ENCODE measurements at places on chromosomes 7 and 10.
A peak's percentile ranks its signal among the peaks of the same experiment; 100 is the strongest.

- DNase-seq, result no peak
Observed at GRCh38 chr10:101260764-101261481, 31.7 kb upstream of the LBX1 start.

DNA sequence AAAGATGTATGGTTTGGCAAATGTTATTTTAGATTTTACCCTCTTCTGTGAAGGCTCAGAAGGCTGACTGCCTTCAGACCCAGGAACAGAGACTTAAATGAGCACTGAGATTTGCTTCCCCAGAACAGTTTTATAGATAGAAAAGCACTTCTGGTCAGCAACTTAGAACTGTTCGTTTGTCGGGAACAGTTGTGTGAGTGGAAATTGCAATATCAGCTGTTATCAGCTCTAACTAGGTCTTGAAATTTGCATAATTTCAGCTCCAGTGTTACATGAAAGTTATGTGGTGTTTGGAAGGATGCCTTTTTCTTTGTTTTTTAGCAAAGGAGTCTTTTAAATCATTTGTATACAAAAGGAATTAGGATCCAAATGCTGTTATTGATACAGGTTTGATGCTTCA, 83.8 kb upstream of the MXI1 start:
- no peak for DNase-seq

- no peak for DNase-seq
Observed at GRCh38 chr10:49688261-49688846, 8.9 kb downstream of the C10orf53 start.

GRCh38 chr10:116587878-116588591, 2.7 kb upstream of the PNLIPRP1 start:
- DNase-seq, result no peak

DNA sequence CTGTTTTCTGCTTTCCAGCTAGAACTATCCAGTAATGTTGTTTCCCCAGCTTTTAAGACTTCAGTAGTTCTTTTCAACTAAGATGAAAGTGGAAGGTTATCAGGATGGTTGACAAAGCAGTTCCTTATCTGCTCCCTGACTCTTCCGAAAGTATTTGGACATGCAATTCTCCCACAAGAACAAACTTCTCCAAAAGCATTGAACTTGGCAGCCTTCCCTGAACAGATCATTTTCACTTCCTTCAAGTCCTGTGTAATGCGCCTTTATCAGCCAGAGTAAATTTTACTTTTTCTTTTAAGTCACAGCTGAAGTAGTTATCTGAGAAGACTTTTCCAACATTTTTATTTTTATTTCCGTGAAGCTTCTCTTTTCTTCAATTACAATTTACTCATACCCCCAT, 39.7 kb downstream of the CDC14C start:
- DNase-seq, result no peak

GRCh38 chr7:40310258-40310657, 175.5 kb downstream of the SUGCT start:
- no peak for DNase-seq

DNA sequence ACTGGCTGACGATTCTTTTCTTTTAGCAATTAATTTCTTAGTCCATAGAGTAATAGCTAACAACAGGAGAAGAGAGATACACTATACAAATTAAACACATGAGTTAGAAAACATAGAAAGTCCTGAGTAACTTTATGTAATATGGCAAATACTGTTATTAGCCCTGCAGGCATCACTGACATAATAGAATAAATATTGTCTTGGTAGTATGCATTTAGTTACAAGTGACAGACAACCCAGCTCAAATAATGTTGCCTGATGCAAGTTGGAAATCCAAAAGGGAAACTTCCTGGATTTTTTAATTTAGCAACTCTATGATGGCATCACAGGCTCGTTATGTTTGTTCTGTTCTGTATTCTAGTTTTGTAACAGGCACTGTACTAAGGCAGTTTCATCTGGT, 95.1 kb downstream of the DKK1 start:
- no peak for DNase-seq

- no peak for DNase-seq
Observed at GRCh38 chr7:131254211-131254610, 73.5 kb upstream of the MKLN1 start.

- no peak for DNase-seq
Observed at GRCh38 chr7:99094401-99094800, 49.5 kb downstream of the SMURF1 start.

- DNase-seq, result no peak
Observed at GRCh38 chr7:94298943-94299342, 95.8 kb upstream of the COL1A2 start.

DNA sequence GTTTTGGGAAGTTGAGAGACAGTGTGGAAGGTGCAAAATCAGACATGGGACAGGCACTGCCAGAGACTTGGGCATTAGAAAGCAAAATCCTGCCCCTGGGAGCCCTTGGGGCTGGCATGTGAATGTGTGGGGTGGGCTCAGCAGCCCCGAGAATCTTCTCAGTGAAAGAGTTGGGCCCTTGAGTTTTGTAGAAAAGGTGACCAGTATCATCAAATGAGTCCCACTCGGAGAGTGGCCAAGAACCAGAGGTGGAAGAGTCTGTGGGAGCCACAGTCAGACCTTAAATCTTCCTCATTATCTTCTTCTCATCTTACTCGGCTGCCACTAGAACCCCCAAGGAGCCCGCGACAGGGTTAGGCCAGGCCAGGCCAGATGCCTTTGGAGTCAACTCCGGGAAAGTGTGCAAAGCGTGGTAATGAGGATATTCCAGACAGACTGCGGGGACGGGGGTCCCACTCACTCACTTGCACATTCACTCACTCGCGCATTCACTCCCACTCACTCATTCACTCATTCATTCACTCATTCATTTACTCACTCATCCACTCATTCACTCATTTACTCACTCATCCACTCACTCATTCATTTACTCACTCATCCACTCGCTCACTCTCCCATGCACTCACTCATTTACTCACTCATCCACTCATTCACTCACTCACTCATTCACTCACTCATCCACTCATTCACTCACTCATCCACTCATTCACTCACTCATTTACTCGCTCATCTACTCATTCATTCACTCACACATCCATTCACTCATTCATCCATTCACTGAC, 74.9 kb downstream of the CARD11 start:
- DNase-seq, result no peak

GRCh38 chr10:68550747-68551411, 9.3 kb upstream of the TET1 start:
- DNase-seq, result peak; percentile 59

DNA sequence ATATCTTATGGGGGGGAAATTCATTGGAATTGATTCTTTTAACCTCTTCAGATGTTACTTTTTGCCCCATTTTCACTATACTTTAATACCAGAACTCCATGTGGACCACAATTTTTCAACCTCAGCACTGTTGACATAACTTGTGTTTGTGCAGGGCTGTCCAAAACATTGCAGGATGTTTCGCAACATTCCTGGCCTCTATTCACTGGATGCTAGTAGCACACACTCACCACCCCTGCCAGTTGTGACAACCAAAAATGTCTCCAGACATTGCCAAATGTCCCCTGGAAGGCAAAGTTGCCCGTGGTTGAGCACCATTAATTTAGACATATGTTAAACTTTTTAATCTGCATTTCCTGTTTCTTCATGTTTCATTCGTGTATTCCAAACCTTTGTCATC, 234.7 kb downstream of the GFRA1 start:
- no peak for DNase-seq

DNA sequence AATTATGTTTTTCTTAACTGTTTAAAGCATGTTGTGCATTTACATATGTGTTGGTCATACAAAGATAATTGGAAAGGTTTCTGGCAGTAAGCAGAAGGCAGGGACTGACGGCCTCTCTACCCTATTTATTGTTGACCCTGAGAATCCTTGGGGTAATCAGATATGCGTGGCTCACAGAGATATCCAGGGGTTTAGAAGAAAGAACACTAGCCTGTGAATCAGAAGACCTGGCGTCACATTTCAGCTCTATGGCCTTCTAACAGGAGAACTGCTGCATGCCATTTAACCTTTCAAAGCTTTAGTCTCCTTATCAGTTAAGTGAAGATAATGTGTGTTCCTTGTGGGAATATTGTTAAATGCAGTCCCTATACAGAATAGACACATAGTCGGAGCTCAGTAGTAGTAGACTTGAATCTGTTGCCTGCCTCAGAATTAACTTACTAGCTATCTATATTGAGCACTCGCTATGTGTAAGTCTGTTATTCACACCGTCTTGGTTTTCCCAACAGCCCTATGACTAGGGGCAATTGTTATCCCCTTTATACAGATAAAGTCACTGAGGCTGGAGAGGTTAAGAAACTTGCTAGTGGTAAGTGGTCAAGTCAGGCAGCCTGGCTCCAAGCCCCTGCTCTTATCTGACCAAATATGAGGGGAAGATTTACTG, 129.6 kb upstream of the ANKRD1 start:
- no peak for DNase-seq

DNA sequence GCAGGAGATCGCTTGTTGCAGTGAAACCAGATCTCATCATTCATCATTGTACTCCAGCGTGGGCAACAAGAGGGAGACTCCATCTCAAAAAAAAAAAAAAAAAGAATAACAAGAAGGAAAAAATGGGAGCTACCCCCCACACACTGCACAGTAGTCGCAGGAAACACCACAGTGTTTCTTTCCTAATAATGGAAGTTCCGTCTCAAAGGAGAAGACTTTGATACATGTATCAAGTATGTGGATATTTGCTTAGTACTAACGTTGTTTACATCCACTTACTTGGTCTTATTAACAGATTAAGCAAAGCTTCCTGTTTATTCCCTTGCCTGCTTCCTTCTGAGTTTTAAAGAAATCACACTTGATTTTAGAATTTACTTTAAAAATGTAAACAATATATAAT, 22.2 kb downstream of the YAE1 start:
- no peak for DNase-seq

- peak; percentile 9 for DNase-seq
Observed at GRCh38 chr7:25389489-25390106, 161.3 kb upstream of the NPVF start.

GRCh38 chr7:107874605-107875446, 16.2 kb upstream of the DLD start:
- peak; percentile 59 for DNase-seq

DNA sequence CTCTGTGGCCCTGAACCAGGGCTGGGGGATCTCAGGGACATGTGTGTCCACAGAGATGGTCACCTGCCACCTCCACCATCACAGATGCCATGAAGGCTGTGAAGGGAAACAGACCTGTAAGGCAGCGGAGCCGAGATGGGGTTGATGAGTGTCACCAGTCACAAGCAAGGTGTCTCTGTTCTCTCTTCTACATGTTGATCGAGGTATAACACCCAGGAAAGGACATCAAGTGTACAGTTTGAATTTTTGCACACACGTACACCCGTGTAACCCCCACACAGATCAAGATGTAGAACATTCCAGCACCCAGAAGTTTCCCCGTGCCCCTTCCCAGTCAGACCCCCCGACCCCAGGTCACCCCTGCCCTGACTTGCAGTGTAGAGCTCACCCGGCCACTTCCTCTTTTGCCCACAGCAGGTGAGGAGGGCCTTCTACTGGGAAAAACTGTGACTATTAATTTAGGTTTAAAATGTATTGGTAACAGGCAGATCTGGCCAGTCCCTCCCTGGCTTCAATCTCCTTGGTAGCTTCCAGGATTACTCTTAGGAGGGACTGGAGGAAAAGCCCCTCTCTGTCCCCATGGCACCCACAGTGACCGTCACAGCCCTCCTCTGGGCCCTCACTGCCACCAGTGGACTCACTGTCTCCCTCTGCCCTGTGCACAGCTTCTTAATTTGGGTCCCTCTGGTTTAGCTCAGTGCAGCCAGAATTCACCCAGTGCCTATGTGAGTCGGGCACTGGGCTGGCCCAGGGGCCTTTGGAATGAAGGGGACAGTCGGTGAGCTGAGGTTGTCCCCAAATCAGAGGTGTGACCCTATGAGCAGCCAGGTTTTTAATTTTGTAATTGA, 108.2 kb downstream of the LHPP start:
- peak; percentile 61 for DNase-seq

DNA sequence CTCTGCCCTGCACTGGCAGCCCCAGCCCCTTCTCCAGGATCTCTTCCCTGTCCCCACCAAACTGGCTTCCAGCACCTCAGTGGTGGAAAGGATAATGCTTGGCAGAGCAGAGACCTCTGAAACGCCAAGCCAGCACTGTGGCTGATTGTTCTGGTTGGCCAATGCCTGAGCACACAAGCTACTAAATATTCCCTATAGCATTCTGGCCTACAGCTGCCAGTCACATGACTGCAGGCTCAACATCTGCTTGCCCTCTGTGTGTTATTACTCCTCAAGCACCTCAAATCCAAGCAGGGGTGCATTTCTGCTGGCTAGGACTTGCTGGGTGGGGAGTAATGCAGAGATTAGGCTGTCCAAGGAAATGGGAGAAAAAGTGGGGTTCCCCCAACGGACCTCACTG, 6.1 kb downstream of the TBATA start:
- DNase-seq, result no peak

- DNase-seq, result no peak
Observed at GRCh38 chr7:44574287-44574872, 672 bp upstream of the DDX56 start.

- no peak for DNase-seq
Observed at GRCh38 chr10:43644252-43644651, 4.4 kb downstream of the ZNF32 start.

DNA sequence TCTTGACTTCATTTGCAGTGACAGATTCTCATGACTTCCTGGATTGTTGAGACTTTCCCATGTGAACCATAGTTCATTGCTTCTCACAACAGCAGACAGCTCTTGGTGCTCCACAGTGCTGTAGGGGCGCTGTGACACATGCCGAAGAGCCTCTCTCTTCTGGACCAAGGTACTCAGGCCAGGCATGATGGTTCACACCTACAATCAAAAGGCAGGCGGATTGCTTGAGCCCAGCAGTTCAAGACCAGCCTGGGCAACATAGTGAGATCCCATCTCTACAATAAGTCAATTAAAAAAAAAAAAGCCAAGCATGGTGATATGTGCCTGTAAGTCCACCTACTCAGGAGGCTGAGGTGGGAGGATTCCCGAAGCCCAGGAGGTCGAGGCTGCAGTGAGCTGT, 354.5 kb downstream of the GALNT17 start:
- DNase-seq, result no peak

DNA sequence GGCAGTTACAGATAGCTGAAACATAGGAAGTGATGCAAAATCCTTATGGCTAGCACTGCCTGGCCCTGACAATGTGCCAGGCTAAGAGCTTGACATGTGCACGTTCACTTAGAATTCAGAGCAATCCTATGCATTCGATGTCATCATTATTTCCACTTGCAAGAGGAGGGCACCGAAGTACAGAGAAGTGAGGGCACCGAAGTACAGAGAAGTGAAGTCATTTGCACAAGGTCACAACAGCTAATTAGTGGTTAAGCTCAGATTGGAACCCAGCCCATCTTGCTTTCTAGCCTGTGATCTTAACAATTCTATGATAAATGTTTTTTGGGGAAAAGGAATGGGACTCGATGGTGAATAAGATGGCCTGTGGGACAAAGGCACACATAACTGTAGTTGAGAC, 73.4 kb downstream of the ARHGAP22 start:
- no peak for DNase-seq

DNA sequence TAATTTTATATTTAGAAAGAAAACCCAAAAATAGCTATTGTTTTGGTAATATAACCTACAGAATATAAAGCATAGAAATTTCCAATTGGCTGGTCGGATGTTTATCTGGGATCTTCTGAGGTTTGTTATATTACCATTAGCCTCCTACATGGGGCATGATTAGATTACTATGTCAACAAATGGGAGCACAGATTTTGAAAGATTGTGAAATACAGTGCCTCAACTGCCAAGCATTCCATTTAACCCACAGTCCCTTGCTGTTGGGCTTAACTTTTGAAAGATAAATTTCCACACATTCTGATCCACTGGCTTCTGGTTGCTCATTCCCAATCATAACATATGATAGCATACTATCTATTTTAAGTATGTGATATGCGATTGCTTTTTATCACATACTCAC, 455.4 kb upstream of the C7orf33 start:
- DNase-seq, result no peak

- DNase-seq, result no peak
Observed at GRCh38 chr10:121819049-121819448, 108.8 kb downstream of the ATE1 start.

Measured in B cell (primary cell).